ENCODE measurements at places on chromosomes 1 and 21.

DNA sequence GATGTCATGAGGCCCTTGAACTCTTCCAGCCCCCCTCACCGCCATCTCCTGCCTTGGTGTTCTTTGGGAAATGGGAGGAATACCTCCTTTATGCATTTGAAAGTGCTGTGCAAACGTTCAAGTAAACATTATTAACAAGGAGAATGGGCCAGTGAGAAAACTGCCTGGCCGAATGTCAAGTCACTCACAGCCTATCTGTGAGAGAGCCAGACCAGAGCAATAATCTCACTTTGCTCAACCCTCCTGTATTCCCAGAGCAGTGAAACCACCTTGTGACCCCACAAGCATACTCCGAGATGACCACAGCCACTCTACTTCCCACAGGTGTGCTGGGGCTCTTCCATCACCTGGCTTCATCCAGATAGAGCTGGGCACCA lies 5.2 kb downstream of the TAL1 start:
- DNase-seq: no peak

GRCh38 chr1:117067533-117068370 lies 7.6 kb downstream of the TTF2 start:
- peak; percentile 71 for DNase-seq

- no peak for DNase-seq
Measured at GRCh38 chr1:202811296-202812175, 782 bp downstream of the PCAT6 start.

DNA sequence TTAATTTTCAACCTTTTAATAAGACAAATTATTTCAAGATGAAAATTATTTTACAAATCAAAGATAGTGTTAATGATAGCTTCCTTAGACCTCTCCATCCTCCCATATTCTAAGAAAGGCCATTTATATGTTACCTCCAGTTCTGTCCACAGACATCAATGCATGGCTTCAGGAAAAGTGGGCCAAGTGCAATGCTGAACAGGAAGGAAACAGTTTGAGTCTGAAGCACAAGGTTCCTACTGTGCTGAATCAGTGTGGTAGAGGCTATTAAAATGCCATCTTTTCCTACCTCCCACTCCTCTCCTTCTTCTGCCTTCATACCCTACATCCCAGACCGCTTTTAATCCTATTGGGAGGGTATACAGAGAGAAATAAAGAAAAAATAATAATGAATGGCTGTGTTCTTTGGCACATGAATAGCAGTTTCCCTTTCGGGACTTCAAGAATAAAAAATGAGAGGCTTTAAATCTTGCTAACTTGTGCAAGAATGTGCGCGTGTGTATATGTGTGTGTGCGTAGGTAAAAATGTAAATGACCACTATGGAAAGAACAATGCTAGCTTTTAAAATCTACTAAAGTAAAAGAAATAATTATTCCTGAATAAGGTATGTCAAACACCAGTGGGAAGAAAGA lies 62.6 kb upstream of the C1orf105 start:
- no peak for DNase-seq

DNA sequence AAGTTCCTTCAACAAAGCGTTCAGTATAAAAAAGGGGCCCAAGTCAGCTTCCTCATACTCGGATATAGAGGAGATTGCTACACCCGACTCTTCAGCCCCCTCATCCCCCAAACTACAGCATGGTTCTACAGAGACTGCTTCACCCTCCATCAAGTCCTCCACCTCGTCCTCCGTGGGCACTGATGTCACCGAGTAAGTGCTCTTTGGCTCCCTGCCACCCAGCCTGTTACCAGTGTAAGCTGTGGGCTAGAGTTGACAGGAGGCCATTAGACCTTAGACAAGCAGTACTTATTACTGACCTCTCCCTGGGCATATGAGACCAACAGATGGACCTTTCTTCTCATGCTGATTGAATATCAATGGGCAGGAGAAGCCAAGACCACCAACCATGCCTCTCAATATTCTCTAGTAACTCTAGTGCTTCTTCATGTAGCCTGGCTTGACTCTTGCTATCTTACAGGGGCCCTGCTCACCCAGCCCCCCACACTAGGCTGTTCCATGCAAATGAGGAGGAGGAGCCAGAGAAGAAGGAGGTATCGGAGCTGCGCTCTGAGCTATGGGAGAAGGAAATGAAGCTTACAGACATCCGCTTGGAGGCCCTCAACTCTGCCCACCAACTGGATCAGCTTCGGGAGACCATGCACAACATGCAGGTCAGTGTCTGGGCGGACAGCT lies 20.9 kb upstream of the IPO9 start:
- DNase-seq: no peak

DNA sequence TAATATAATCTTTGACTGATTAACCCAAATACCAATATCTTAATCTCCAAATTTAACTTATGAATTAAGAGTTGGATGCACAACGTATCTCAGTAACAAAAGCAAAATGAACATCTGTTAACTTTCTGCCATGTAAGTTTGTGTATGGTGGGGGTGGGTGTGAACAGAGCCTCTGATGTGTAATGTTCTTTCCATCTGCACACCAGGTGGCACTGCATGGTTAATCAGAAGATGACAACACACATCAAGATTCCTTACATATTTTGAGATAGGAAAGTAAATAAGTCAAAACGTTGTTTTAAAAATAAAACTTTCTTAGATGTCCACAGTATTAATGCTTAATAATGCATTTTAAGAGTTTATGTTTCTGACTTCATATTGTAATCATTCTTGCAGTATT lies 251.9 kb downstream of the DPYD start:
- peak; percentile 40 for DNase-seq

GRCh38 chr1:67317803-67318202 lies 10.1 kb downstream of the IL12RB2 start:
- DNase-seq: no peak

- no peak for DNase-seq
Measured at GRCh38 chr1:38829368-38829767, 30.2 kb downstream of the RRAGC start.

GRCh38 chr1:248873993-248874533 lies 15.2 kb upstream of the ZNF692 start:
- DNase-seq: peak; percentile 99

GRCh38 chr1:232009741-232010140 lies 383.2 kb downstream of the DISC1 start:
- DNase-seq: no peak

- no peak for DNase-seq
Measured at GRCh38 chr1:208599063-208599462, 354.9 kb upstream of the PLXNA2 start.

DNA sequence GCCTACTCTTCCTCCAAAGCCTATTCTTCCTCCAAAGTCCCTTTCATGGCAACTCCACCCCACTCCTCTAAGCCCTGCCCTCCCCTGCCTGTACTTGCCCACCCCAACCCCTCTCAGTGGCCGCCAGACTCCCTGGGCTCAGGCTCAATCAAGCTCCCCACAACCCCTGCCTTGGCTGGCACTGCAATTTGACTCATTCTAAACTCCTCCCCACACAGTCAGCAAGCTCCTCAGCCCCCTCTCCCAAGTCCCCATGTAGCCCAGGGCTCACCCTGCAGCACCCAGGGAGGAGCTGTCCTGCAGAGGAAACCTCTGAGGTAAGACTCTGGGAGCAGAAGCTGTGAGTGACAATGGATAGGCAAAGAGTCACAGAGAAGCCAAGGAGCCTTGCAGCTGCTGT lies 3.6 kb upstream of the VSIG8 start:
- no peak for DNase-seq

- no peak for DNase-seq
Measured at GRCh38 chr1:177632923-177633615, 336.8 kb downstream of the SEC16B start.

DNA sequence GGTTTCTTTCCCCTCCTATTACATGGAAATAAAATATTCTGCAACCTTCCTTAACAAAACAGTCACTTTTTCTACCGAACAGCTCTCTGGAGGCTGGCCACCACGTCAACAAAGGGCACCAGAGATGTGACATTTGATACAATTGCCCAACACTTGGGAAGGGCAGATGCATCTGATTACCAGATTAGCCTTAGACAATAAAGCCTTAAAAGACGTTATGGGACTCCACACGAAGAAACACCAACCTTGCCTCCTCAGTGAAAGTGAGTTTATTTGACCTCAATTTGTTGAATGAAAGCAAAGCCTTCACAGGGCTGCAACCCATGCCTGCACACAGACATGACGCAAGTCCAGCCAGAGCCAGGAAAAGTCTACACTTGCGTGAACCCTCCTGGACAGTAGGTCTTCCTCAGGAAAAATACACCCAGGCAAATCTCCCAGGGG lies 136.1 kb downstream of the TGFBR3 start:
- no peak for DNase-seq

- no peak for DNase-seq
Measured at GRCh38 chr1:197424380-197424779, 156.3 kb downstream of the CRB1 start.

GRCh38 chr21:36504067-36505058 lies 24.4 kb upstream of the CLDN14 start:
- DNase-seq: peak; percentile 47

DNA sequence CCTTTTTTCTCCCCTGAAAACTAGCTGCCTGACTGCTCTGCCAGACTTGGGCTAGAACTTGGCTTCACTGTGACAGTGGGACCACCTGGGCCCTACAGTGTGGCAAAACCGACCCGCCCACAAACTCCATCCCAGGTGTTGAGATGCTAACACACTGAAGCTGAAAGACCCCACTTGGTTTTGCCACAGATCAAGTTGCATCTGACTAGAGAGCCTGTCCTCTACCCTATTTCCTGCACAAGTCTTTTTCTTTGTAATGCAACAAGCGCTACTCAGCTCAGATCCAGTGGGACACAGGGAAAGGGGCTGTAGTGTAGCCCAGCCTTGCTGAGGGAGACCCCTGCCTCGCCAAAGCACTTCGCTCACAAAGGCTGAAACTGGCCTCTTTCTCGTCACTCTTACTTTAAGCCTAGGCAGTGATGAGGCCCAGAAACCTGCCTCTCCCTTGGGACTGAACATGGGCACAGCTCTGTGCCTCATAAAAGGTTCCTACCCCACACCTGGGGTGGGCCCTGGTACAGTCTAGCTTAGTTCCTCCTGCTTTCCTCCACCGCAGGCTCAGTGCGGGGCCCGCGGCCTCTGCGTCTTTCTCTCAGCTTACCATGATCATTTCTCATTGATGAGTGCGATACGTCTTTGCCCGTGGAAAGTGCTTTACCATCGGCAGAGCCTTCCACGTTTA lies 9.7 kb downstream of the ALPL start:
- no peak for DNase-seq

DNA sequence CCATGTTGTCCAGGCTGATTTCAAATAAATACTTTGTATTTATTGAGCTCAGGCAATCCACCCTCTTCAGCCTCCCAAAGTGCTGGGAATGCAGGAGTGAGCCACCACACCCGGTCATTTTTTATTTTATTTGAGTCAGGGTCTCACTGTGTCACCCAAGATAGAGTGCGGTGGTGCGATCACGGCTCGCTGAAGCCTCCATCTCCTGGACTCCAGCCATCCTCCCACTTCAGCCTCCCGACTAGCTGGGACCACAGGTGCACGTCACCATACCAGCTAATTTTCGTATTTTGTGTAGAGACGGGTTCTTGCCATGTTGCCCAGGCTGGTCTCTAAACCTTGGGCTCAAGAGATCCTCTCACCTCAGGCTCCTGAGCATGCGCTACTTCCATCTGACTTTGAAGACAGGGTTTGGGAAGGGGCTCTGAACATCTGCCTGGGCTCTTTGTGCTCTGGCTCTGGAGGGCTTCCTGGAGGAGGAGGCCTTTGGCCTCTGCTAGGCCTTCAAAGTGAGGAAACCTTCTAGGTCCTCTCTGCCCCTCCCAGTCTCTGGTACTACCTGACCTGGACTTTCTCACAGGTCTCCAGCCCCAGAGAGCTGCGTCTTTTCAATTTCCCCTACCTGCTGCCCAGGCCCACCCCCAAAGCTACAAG lies 5.8 kb downstream of the HSPB7 start:
- no peak for DNase-seq

All from NCI-H1694 treated with DMSO at 0.1 percent for 48 hours (cell line).